ENCODE measurements at places on chromosomes 5 and 9.

- no peak for DNase-seq
Observed at GRCh38 chr5:34500236-34500847, 155.8 kb upstream of the RAI14 start.

GRCh38 chr5:106135473-106135872 is 1535.3 kb downstream of the EFNA5 start:
- DNase-seq: no peak

DNA sequence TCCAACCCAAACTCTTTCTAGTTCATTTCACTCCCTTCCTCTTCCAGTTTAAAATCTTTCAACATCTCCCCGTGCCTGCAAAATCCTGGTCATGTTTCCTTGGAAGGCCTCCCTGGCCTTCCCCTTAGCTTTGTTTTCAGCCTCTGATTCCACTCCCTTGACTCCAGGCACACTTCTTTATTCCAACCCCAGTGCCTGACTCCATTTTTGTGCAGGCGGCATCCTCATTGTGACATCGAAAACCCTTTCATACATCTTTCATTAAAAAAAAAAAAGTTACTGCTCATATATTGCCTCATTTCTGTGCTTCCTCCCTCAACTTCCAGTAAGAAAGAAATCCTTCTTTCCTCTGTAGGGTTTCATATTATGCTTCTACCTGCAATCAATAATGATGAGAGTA is 7.1 kb upstream of the TNFSF8 start:
- DNase-seq: no peak

GRCh38 chr9:118295413-118295812 is 591.2 kb downstream of the TLR4 start:
- no peak for DNase-seq

GRCh38 chr9:120655005-120655622 is 59.2 kb downstream of the MEGF9 start:
- no peak for DNase-seq

GRCh38 chr5:154312576-154312975 is 122.0 kb downstream of the GALNT10 start:
- no peak for DNase-seq

- DNase-seq: no peak
Observed at GRCh38 chr5:98464737-98465330, 308.6 kb upstream of the RGMB start.

GRCh38 chr9:136088939-136089696 is 6.0 kb downstream of the NACC2 start:
- no peak for DNase-seq

GRCh38 chr9:92963831-92964606 is 16.7 kb downstream of the FGD3 start:
- DNase-seq: no peak

DNA sequence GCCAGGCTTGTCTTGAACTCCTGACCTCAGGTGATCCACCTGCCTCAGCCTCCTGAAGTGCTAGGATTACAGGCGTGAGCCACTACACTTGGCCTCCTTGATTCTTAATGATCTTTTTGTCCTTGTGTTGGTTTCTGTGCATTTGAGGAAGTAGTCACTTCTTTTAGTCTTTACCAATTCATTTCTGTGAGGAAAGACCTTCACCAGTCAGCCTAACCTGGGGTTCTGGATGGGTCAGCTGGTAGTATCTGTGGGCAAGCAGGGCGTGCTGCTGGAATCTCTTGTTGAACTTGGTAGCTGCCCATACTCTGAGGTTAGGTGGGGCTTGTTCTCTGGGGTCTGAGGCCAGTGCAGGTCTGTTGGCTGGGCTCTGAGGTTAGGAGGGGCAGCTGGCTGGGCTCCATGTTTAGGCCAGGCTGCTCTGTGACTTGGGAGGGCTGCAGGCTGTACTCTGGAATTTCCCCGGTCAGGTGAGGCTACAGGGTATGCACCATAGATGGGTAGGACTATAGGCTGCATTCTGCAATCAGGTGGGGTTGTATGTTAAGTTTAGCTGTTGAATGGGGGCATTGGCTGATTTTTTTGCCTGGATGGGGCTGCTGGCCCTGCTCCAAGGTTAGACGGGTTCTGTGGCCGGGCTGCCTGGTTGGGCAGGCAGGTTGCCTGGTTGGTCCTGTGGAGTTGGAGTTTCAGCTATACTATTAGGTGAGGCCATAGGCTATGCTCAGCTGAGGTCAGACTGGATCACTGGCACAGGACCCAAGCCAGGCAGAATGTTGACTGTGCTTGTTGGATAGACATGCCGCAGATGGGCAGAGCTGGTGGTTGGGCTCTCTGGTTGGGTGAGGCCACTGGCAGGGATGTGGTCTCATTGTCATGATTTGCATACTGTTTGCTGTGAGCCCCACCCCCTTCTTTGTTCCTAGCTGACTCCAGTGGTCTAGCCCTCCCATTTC is 19.2 kb downstream of the UBAP1 start:
- no peak for DNase-seq

DNA sequence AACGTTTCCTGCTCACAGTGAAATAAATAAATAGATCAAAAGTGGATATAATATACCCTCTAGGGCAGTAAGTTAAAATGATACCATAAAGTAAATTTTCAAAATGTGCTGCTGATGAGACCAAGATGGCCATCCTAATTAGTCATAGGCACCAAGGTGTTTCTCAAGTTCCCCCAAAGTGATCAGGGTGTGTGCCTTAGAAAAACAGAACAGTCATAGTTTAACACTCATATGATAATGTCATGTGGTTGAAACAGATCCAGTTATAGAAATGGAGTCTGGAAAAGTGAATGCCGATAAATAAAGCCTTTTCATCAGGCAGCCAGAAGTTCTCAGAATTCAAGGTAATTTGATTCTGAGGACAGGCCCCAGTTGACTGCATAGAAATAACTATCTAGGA is 161.5 kb upstream of the CDKN2B start:
- DNase-seq: no peak

DNA sequence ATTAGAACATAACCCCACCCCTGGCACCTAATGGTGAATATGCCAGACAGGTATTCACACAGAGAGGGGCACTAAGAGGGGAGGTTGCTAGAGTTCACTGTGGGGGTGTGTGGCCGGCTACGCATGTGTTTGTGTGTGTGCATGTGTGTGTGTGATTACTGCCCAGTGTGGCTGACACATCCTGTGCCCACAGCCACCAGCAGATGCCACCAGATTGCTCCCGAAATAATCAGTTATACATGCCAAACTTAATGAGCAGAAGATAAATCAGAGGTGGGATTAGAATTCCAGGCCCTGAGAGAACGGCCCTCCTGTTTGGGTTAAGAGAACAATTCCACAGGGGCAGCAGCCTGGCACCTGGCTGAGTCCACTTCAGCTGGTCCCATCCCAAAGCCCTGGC is 91.8 kb upstream of the TBCA start:
- DNase-seq: no peak

DNA sequence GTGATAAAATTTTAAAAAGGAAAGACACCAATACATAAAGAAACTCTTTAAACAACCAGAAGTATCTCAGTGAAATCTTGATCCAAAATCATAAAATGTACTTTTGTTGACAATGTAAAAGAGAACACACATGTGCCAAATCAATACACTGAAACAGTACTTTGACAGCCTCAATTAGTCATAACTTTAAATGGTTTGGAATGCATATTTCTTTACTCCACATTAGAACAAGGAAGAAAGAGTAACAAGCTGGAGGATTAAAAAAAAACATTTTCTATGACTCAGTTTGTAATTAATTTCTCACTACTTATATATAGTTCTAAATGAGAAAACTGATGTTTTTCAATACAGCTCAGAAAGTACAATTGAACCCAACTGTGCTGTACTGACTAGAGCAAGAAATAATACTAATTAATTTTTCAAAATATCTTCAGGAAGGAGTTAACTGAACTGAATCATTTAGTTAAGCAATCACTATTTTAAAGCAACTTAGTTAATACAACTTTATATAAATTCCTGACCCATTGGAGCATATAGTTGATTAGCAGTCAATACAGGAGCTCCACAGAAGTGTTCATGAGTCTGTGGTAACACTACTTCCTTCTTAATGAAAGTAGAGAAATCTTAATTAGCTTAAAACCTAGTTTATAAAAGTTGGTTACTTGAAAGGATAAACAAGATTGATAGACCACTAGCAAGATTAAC is 101.0 kb downstream of the NR3C1 start:
- no peak for DNase-seq

GRCh38 chr9:105864248-105864898 is 170.0 kb downstream of the TMEM38B start:
- no peak for DNase-seq

GRCh38 chr5:142032747-142033631 is 20.2 kb upstream of the GNPDA1 start:
- DNase-seq: no peak

DNA sequence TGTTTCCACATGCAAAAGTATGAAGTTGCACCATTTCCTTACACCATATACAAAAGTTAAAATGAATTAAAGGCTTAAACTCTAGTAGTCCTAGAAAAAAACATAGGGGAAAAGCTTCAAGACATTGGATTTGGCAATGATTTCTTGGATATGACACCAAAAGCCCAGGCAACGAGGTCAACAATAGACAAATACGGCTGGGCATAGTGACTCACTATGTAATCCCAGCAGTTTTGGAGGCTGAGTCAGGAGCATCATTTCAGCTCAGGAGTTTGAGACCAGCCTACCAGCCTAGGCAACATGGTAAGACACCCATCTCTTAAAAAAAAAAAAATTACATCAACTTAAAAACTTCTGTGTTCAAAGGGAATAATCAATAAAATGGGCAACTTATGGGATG is 30.9 kb upstream of the SREK1 start:
- DNase-seq: no peak

DNA sequence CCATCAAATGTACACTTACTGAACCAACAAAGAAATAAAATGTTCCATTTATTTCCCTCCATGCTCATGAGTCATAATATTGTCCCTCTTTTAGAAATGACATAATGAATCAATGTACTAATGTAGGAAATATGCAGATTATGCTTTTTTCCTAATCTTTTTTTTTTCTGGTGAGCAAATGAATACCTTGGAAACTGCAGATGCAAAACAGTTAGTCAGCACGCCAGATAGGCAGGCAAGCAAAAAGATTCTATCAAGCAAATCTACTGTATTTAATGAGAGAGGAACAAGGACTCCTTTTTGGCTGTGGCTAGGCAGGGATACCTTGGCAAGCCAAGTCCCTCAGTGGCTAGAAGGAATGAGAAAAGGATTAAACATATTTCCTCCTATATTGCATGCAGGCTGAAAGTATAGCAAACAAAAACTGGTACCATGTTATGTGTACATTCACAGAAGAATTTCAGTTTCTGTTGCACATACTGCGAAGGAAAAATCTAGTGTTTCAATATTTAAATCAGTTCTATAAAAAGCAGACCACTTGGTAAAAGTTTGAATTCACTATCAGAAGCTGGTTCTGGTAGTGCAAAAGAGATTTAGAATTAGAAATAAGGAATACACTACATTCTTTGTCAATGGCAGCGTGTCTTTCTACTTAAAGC is 605.4 kb downstream of the TLE1 start:
- no peak for DNase-seq

DNA sequence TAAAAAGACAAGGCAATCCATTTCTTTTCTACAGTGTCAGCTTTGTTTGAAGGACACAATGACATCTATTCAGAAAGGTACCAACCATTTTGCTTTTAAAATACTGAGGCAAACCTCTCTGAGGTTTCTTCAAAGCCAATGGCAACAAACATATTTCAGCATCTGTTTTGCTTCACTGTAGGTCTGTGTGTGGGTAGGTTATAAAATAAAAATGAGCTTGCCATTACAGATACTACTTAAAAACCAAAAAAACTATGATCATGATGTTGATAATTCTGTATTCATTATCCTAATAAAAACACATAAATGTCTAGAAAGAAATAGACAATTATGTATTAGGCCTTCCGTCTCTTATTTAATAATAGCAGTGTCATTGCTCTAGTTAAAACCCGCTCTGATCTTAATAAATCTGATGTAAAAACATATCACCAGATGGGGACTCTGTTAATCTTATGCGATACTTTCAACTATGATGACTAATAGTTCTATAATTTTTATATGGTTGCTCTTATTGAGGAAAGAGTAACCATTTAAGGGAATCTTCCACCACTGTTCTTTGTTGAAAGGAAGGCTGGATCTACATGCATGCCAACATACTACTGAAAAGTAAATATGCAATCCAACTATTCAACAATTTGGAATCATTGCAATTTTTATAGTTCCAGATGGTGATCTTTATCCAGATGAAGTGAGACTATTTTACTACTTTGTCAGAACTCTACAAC is 647.2 kb downstream of the PDE4D start:
- DNase-seq: no peak

- DNase-seq: no peak
Observed at GRCh38 chr9:131153595-131153994, 28.2 kb downstream of the NUP214 start.

DNA sequence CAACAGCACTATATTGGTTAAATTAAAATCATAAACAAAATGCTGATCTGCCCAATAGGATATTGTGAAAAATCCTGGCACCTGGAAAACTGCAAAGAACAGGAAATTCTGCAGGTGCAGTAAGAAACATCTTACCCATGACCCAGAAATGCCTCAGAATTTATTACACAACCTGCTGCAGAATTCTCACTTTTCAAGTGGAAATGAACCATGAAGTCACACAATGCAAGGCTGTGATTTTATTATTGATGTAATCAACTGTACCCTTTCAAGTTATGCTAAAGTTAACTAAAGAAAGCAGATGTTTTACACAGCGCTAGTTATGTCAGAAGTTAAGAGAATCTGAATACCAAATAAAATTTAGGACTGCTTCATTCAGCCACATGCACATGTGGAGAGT is 6.0 kb downstream of the STRBP start:
- no peak for DNase-seq

GRCh38 chr5:87408204-87408603 is 4.5 kb downstream of the CCNH start:
- no peak for DNase-seq

DNA sequence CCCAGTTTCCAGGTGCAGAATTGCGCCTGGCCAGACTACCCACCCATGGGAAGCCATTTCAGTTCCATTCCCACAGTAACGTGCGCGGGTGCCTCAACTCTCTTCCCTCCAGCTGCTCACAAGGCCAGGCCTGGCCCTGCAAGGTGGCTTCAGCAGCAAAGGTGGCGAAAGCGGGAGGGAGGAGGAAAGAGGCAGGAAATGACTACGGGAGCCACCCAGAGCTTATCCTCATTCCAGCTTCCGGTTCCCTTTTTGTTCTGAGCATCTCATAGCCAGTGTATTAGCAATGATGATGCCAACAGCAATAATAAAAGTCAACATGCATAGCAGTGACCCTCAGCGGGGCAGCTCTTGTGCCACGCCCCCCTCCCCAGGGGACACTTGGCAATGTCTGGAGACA is 101.5 kb upstream of the BOD1 start:
- no peak for DNase-seq
